ENCODE measurements at places on chromosomes 2 and 18. TPM values are rescaled to one million over a fixed set of nuclear protein-coding genes. Genes with fewer than 3 reads are reported as not detected.
A peak's percentile ranks its signal among the peaks of the same experiment; 100 is the strongest.

DNA sequence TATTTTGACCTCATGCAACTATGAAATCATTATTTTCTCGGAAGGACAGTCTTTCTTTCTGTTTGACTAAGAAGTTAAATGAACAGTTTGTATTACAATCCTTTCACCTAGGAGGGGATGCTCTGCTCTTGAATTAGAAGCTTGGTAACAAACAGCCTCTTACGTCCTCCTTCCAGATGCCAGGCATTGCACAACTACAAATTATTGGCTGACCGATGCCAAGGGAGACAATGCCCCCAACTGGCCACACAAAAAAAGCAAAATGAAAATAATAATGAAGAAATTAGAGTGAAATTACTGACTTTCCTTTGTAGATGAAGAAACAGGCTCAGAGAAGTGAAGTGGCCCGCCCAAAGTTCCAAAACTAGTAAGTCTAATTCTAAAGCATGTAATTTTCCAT is 177.9 kb downstream of the CYRIA start:
- peak; percentile 51 for DNase-seq

Gene PAX3
- not detected for total RNA-seq

Gene KCNK3
- 17.8 TPM for total RNA-seq

Gene ONECUT2
- total RNA-seq = 0.26 TPM

Gene ALLC
- not detected for total RNA-seq
